ENCODE measurements at places on chromosomes 4 and X. TPM values are rescaled to one million over a fixed set of nuclear protein-coding genes. Genes with fewer than 3 reads are reported as not detected.

- peak; percentile 1 for DNase-seq
Observed at GRCh38 chr4:163495900-163496299, 1.4 kb downstream of the TMA16 start.

GRCh38 chr4:2795300-2795892 is 2.5 kb downstream of the SH3BP2 start:
- DNase-seq = no peak

- no peak for DNase-seq
Observed at GRCh38 chrX:97334850-97335249, 451.1 kb downstream of the RPA4 start.

DNA sequence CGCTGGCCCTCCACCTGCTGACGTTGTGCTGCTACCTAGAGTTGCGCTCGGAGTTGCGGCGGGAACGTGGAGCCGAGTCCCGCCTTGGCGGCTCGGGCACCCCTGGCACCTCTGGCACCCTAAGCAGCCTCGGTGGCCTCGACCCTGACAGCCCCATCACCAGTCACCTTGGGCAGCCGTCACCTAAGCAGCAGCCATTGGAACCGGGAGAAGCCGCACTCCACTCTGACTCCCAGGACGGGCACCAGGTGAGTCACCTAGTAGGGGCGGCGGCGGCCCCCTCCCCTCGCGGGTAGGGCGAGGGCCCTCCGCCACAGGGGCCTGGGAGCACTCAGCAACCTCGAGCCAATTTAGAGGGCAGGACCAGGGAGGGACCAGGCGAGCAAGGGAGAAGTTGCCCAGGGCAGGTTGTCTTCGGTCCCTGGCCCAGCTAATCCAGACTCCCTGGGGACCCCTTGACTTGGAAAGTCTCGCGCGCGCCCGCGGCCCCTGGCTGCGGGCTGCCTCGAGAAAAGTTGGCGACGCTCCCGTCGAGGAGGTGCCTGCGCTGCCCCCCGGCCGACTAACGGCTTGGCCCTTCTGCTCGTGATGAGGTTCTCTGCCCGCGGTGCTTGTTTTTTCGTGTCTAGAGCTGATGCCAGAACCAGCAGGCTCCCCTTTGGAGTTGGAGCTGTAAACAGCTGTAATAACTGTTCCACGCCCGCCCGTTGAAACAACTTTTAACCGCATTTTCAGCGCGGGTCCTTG is 717 bp downstream of the EDA start:
- peak; percentile 8 for DNase-seq

DNA sequence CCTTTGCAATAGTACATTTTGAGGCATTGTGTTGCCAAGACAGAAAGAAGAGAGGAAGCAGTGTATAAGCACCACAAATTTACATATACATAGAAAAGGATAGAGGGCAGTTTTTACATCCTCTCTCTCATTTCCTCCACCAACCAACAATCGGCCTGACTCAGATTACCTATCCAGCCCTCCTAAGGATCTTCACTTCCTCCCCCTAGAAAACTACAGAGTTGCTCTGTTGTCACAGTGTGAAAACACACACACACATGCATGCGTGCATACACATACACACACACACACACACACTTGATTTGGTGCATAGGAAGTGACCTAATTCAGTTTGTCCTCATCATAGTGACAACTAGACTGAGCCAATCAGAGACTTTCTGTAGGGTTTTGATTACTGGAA is 98.8 kb upstream of the SPRY1 start:
- no peak for DNase-seq

The HS6ST2 gene
- 0.41 TPM for polyA plus RNA-seq

The USP26 gene
- polyA plus RNA-seq = not detected

The FRG2 gene
- polyA plus RNA-seq = not detected

The GYG2 gene
- 6.1 TPM for polyA plus RNA-seq

The RHOXF1 gene
- polyA plus RNA-seq = not detected

The MED28 gene
- polyA plus RNA-seq = 35.2 TPM

DNA sequence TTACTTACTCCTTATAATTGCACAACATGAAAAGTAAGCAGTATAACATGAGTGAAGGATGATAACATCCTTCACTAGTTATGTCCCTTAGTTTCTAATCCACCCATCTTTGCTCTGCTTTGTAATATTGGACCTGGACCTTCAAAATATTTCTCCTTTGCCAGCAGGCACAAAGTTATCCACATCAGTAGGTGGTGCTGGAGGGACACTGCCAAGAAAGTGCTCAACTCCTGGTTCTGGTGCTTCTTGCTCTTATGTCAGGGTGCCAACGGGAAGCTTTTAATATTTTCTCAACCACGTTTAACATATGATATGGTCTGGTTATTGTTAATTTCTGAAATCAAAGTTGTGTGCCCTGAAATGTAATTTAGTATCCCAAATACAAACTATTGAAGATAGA is 49.1 kb downstream of the TMEM165 start:
- peak; percentile 33 for DNase-seq

DNA sequence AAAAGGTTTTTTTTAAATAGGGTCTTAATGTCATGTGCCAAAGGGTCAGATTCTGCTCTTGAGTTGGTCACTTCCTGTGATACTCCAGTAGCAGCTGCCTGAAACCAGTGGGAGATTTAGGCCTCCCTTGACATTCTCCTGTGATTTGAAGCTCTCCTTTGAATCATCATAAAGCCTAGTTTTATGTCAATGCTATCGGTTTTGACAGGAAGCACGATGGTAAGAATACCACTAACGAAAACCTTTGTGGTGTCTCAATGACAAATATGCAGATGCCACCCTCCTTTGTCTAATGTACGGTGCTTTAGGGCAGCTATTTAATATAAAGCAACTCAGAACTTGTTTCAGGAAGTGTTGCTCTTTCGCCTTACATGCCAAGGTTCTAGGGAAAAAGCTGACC is 44.2 kb downstream of the CCNI start:
- no peak for DNase-seq

The SNCA gene
- 39.5 TPM for polyA plus RNA-seq

DNA sequence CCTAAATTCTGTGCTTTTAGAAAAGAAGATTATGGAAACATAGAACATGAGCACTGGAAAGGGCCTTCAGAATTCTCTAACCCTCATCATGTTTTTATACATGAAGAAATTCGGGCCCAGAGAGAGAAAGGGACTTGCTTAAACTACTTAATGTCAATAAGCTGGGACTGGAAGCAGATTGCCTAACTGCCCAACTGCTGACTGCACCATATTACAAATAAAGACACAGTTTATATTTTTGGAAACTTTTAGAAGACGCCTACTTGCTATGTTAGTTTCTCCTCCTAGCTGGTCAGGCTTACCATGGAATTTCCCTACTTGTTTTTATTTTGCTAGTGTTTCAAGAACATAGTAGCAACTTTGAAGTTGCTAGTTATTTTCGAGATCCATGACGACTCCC is 47.1 kb downstream of the SLC9A6 start:
- no peak for DNase-seq
